ENCODE measurements at places on chromosomes 7 and 10.

GRCh38 chr7:66092654-66093053 lies 17.0 kb downstream of the ASL start:
- no peak for DNase-seq

DNA sequence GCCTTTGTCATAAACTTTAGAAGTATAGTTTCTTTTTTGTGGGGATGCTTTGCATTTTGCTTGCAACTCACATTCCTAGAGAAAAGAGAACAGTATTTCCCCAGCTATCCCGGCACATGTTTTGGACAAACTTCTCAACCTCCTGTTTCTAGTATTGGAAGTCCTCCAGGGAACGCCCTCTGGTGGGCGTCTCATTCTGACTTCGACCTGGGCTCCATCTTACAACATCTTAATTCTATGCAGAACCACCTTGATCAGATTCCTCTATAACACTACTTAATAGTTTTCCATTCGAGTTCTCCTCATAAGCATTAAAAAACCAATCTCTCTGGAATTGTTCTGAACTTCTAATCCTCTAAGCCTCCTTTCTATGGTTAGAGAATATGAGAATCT lies 139.5 kb upstream of the FZD8 start:
- no peak for DNase-seq

DNA sequence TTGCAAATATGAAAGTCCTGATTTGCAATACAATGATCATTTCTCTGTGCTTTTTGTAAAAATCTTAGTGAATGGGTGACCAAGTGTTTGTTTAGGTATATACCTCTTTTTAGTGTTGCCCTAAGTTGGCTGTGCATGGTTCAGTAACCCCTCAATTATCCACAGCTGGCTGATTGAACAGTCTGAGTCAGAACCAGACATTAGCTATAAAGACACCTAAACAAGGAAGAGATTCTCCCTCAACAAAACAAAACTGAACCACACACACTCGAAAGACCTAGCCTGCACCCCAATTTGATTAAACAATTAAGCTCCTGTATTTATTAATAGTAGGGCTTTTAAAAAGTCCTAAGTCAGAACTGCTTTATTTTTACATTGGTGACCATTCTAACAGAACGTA lies 2.8 kb downstream of the RSBN1L start:
- no peak for DNase-seq

DNA sequence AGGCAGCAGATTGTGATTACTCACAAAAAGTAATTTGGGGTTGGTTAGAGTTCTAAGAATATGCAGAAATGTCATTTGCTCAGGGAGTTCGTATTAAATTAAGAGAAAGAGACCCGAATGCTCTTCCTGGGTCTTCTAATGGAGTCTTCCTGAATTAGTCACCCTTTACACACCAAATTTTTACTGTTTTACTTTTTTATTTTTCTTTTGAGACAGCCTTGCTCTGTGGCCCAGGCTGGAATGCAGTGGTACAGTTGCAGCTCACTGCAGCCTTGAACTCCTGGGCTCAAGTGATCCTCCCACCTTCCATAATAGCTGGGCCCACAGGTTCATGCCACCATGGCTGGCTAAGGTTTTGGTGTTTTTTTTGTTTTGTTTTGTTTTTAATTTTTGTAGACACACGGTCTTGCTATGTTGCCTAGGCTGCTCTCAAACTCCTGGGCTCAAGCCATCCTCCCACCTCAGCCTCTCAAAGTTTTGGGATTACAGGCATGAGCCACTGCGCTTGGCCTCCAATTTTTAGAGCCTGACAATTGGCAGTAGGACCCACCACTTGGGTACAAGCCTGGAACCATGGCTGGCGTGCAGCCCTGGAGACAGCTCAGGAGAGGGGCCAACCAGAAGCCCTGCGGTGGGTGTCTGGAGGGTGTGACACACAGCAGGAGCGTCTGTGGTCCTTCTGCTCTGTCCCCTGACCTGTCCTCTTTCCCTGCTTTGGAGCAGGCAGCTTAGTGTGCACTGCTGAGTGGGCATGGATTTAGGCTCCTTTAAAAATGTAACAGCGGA lies 16.4 kb upstream of the BHLHA15 start:
- peak; percentile 53 for DNase-seq

GRCh38 chr7:82109288-82109687 lies 334.3 kb downstream of the CACNA2D1 start:
- DNase-seq: peak; percentile 8

DNA sequence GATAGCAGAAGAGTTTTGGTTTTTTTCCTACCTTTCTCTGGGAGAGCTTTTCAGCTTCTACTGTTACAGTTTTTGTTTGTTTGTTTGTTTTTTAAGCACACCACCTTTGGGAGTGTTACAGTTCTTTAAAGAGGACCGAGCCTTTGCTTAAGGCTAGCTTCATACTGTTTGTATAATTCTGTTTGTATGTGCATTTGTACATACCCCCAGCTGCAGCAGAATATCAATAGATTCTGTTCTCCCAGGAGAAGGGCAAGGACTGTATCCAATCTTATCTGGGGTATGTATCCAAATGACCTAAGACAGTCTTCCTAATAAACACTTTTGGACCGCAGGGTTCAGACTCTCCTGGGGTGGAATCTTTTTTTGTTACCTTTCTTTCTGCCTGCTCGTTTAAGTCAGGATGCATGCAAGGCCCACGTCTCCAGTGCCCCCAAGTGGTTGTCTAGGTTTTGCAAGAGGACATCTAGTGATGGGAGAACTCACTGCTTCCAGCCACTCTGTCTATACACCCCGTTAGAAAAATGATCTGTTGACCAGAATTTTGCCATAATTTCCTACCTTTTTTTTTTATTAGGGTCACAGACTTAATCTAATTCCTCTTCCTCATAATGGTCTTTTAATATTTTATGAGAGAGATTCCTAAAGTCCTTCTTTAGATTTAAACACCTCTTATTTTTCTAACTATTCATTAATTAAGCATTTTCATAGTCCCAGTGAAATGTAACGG lies 23.9 kb downstream of the NRF1 start:
- peak; percentile 70 for DNase-seq

- no peak for DNase-seq
These were observed 18.5 kb downstream of the CNNM1 start for GRCh38 chr10:99347672-99348071.

GRCh38 chr10:113493195-113493594 lies 59.7 kb upstream of the HABP2 start:
- no peak for DNase-seq

DNA sequence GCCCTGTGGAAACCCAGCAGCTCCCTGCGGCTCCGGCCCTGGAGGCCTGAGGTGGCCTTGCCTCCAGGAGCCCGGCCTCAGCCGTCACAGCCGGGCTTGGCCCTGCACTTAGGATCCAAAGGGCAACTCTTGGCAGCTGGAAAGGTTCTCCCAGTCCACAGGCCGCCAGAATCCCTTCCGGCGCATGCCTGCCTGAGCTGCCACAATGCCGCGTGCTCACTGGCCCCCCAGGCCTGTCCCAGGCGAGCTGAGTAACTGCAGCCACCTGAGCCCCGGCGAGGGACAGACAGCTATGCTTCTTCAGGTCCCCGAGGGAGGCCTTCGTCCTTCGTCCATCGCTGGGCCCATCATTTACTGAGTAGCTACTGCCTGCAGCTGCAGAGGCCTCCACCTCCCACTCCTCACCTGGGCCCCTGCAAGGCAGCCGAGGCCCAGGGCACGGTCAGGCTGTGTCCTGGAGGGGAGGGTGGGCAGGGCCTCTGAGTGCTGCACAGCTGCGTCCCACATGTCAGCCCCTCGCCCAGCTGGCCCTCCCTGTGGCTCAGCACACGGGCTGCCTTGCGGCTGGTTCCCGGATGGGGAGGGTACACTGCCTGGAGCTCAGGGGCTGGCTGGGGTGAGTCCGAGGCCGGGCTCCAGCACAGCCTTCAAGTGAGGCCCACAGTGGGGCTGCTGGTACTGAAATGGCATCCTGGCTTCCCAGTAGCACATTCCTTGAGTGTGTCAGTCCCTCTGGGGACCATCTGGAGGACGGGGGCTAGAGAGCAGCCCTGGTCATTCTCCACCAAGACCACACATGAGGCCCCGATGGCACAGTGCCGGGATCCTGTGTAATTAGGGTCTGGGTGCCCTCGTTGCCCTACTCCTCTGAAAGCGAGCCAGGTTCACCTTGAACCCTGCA lies 172.5 kb downstream of the ELFN1 start:
- DNase-seq: no peak

DNA sequence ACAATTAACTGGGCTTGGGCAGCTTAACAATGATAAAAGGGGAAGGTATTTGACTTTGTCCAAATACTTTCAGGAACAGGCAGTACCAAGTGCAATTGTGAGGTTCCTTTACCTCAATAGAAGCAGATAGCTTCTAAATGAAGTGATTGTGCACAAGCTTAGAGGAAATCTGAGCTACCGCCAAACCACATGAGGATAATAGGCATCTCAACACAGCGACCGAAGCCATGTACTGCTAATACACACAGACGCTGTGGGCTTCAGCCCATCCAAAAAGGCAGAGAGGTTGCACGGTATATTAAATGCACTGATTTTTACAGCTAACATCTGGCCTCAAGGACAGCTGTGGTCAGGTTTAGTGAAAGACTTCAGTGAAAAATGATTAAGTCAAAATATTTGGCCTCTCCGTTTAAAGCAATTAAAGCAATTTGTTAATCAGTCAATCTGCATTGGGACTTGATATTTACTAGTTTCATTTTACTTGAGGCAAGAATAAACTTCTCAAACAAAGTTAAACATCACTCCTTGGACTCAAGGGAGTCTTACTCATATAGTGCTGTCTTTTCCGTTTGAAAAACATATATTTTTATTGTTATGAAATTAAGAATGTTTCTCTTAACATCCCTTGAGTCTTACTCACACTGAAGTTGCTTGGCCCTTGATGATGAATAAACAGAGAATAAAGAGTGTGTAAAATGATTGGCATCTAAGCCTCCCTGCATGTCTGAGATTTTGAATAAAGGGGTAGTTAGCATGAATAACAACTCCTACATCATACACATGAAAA lies 306.3 kb downstream of the C7orf25 start:
- DNase-seq: no peak

DNA sequence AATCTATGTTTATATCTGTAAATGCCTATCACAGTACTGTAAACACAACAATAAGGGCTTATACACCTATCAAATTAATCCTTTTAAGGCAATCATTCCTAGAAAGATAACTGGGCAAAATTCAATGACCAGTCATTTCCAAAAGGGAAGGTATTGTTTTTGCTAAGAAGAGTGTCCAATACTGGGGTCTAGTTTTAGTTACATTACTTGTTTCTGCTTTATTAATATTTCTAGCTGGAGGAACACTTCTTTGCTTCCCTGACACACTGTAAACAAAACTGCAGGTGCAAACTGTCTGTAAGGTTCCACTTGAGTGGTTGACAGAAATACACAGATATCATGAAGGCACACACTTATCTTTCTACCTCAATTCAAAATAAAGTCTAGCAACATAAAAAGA lies 84.2 kb upstream of the FAM133B start:
- DNase-seq: no peak

GRCh38 chr10:44968091-44968490 lies 8.5 kb downstream of the RASSF4 start:
- no peak for DNase-seq
